ENCODE measurements at places on chromosomes 3 and 15. TPM values are rescaled to one million over a fixed set of nuclear protein-coding genes. Genes with fewer than 3 reads are reported as not detected.

- DNase-seq, result no peak
- H3K4me1 ChIP-seq, result no peaks in the 10 kb centered on the region
- H3K36me3 ChIP-seq, result no peaks in the 10 kb centered on the region
- no peaks in the 10 kb centered on the region for H3K27me3 ChIP-seq
Observed at GRCh38 chr3:162678941-162679340, 1182.3 kb downstream of the OTOL1 start.

GRCh38 chr3:127339928-127340861, 52.3 kb upstream of the PRR20G start:
- no peak overlapping the region for H3K27ac ChIP-seq
- no peaks in the 10 kb centered on the region for H3K4me1 ChIP-seq
- no peak overlapping the region for H3K4me3 ChIP-seq

DNA sequence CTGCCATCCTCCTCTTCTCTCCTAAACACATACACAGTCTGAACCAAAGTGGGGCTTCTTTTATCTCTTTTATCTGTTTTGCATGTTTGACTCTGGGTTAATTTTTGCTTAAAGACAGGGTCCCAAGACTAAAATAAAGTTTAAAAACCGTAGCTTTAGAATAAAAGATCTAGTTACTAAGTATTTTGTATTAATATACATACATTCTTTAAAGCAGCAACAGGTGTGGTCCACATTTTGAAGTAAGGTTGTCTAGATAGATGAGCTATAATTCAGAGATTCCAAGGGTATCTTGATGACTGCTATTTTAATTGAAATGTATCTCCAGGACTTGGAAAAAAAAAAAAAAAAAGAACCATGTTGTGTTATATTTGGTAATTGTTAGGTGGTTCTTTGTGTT, 61.3 kb downstream of the CALML4 start:
- no peak overlapping the region for H3K27ac ChIP-seq
- DNase-seq, result no peak
- no peaks in the 10 kb centered on the region for H3K36me3 ChIP-seq
- no peak overlapping the region for H3K4me3 ChIP-seq
- no peaks in the 10 kb centered on the region for H3K4me1 ChIP-seq

DNA sequence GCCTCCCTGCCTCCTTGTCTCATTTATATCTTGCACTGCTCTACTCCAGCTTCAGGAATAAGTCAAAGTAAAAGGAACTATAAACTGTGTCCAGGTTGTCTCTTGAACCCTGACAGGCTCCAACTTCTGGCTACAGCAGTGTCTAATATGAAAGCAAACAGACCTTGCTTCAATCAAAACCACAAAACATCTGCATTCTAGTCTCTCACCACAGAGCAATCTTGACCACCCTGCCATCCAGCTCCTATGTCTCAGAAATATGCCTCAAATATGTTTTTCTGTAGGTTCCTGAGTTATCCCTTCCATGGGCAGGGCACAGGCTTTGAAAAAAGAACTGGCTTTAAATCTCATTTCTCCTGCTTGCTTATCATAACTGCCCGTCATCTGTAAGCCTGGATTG, 13.0 kb upstream of the RAMAC start:
- H3K36me3 ChIP-seq, result no peaks in the 10 kb centered on the region
- no peak for DNase-seq
- no peak overlapping the region for H3K27ac ChIP-seq
- H3K27me3 ChIP-seq, result no peaks in the 10 kb centered on the region

DNA sequence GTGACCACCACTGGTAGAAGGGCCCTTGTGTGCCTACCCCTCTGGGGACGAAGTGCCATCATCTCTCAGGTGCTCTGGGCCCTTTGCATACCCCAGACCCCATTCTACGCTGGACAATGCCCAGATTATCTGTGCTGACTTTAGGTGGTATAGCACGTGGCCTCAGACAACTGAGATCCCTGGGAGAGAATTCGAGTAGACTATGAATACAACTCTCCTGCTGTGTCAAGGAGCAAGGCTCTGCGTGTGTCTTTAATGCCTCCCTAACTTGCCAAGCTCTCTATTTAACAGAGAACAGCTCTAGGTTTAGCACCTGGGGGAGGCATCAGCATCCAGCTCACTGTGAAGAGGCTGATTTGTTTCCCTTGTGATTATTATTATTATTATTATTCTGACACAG, 29.1 kb downstream of the FAM3D start:
- H3K27me3 ChIP-seq, result no peaks in the 10 kb centered on the region
- no peak overlapping the region for H3K27ac ChIP-seq
- DNase-seq, result no peak

Gene PLA2G4E
- total RNA-seq, result 0.18 TPM

Gene BUB1B
- 2.5 TPM for total RNA-seq

DNA sequence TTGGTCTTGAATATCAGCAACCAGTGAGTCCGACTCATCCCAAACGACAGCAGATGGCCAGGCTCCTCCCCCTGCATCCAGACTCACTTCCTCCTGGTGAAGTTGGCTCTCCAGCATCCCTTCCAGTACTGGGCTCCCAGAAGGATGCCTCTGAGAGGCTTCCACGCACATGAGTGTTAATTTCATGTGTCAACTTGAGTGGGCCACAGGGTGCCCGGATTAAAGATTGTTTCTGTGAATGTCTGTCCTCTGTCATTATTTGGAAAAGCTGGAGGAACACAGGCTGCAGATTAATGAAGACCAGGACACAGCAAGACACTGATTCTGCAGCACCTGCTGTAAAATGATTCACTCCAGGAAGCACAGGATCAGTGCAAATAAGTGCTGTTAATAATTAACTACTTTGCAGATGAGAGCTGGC, 99.8 kb downstream of the ATP10A start:
- no peak overlapping the region for H3K27ac ChIP-seq
- no peaks in the 10 kb centered on the region for H3K4me1 ChIP-seq
- DNase-seq, result no peak
- no peaks in the 10 kb centered on the region for H3K27me3 ChIP-seq
- no peak overlapping the region for H3K4me3 ChIP-seq
- H3K36me3 ChIP-seq, result no peaks in the 10 kb centered on the region

GRCh38 chr3:16460273-16460672, 53.2 kb downstream of the RFTN1 start:
- H3K4me3 ChIP-seq, result no peak overlapping the region
- H3K36me3 ChIP-seq, result no peaks in the 10 kb centered on the region
- H3K4me1 ChIP-seq, result no peaks in the 10 kb centered on the region
- H3K27ac ChIP-seq, result no peak overlapping the region
- no peaks in the 10 kb centered on the region for H3K27me3 ChIP-seq

Gene TNFSF10
- total RNA-seq, result 126 TPM

Gene NR1I2
- total RNA-seq, result not detected

Gene CRBN
- total RNA-seq, result 83.4 TPM

GRCh38 chr3:120181632-120182031, 87.4 kb upstream of the GSK3B start:
- H3K36me3 ChIP-seq, result no peaks in the 10 kb centered on the region
- no peak overlapping the region for H3K27ac ChIP-seq
- no peak overlapping the region for H3K4me3 ChIP-seq
- no peak for DNase-seq
- H3K27me3 ChIP-seq, result no peaks in the 10 kb centered on the region
- H3K4me1 ChIP-seq, result no peaks in the 10 kb centered on the region

Gene ERC2
- 1.0 TPM for total RNA-seq

Gene MCF2L2
- total RNA-seq, result 0.41 TPM

DNA sequence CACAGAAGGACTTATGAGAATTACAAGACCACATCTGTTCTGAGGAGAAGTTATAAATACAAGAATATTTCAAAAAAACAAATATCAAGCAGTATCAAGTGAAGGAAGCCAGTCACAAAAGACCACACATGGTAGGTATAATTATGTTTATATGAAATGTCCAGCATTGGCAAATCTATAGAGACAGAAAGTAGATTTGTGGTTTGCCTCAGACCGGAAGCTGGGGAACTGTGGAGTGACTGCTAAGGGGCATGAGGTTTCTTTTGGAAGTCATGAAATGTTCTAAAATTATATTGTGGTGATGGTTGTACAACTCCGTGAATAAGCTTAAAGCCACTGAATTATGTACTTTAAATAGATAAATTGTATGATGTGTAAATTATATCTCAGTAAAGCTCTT, 136.9 kb downstream of the FRMD5 start:
- no peaks in the 10 kb centered on the region for H3K4me1 ChIP-seq
- H3K27ac ChIP-seq, result no peak overlapping the region
- H3K4me3 ChIP-seq, result no peak overlapping the region
- no peaks in the 10 kb centered on the region for H3K36me3 ChIP-seq

DNA sequence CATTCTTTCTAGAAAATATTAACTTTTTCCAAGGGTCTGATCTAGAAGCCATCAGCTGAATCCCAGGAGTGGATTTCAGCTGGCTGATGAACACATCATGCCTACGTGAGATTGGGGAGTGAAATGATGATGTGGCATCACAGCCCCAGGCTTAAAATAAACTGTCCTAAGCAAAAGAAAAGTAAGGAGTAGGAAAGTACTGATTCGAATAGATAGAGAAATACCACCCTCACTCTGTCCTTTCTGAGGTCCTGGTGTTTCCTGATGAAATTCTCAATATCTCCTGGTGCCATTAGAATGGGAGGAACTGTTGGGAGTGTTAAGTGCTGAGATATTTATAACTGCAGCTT, 376.8 kb upstream of the SEMA6D start:
- H3K27me3 ChIP-seq, result no peaks in the 10 kb centered on the region
- no peak overlapping the region for H3K27ac ChIP-seq
- H3K4me3 ChIP-seq, result no peak overlapping the region
- no peaks in the 10 kb centered on the region for H3K36me3 ChIP-seq
- no peak for DNase-seq

DNA sequence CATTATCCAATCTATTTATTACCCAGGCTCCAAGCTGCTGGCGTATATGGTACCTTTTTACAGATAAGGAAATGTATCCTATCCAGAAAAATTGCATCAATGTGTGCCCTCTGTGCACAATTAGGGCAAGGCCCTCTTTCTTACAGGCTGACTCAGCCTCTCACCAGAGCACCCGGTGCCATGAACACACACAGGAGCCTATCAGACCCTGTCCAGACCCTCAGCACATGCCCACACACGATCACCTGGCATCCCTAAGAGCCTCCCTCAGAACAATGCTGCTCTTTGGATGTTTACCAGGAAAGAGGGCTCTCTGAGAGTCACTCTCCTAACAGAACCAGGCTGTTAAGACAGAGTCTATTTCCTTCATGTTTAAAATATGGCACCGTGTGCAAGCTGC, 460.0 kb upstream of the TBL1XR1 start:
- H3K27me3 ChIP-seq, result no peaks in the 10 kb centered on the region
- H3K4me1 ChIP-seq, result no peaks in the 10 kb centered on the region
- DNase-seq, result peak; percentile 53
- no peaks in the 10 kb centered on the region for H3K36me3 ChIP-seq
- no peak overlapping the region for H3K27ac ChIP-seq

GRCh38 chr3:56942523-56942922, 117.9 kb upstream of the SPATA12 start:
- H3K4me3 ChIP-seq, result no peak overlapping the region
- no peak overlapping the region for H3K27ac ChIP-seq
- H3K27me3 ChIP-seq, result no peaks in the 10 kb centered on the region

All from prostate gland (tissue), 2 donors.